NCI-H2081 (cell line): ENCODE measurements at places on chromosomes 16 and 17.

DNA sequence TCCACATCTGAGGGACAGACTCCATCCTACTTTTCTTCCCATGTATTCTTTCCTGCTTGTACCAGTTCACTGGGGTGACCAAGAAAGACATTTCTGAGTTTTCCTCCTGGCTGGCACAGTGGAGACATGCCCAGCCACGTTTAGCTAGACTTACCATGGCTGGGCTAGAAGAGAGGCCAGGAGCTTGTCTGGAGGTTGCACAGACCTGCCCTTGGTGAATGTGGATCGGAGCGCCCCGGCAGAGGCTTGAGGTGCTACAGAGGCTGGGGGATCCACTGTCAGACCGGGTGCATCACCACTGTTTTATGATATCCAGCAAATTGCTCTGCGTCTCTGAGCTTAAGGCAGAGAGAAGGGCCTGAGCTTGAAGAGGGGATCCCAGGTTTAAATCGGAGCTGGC, 3.5 kb downstream of the IL4R start:
- DNase-seq = no peak

DNA sequence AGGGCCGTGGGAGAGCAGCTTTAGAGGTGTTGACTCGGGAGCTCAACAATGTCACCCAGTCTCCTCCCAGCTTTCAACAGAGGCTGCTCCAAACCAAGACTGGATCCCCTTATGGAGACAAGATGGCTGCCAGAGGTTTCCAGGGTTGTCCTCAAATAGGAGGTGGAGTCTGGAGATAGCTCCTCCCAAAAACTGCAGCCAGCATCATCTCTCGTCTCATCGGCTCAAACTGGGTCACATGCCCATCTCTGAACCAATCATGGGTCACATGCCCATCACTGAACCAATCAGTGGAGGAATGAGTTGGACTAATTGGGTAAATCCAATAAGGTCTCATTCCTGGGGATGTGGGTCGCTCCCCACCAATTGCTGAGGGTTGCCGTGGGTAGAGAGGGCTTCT, 41.1 kb upstream of the C16orf82 start:
- DNase-seq = no peak

- DNase-seq = peak; percentile 70
Observed at GRCh38 chr17:52158450-52159042, at the start of gene CA10. TSS of gene CA10 (minus strand) at chr17:52158714.

GRCh38 chr16:31371619-31372484, 16.9 kb downstream of the ITGAX start:
- DNase-seq = no peak

DNA sequence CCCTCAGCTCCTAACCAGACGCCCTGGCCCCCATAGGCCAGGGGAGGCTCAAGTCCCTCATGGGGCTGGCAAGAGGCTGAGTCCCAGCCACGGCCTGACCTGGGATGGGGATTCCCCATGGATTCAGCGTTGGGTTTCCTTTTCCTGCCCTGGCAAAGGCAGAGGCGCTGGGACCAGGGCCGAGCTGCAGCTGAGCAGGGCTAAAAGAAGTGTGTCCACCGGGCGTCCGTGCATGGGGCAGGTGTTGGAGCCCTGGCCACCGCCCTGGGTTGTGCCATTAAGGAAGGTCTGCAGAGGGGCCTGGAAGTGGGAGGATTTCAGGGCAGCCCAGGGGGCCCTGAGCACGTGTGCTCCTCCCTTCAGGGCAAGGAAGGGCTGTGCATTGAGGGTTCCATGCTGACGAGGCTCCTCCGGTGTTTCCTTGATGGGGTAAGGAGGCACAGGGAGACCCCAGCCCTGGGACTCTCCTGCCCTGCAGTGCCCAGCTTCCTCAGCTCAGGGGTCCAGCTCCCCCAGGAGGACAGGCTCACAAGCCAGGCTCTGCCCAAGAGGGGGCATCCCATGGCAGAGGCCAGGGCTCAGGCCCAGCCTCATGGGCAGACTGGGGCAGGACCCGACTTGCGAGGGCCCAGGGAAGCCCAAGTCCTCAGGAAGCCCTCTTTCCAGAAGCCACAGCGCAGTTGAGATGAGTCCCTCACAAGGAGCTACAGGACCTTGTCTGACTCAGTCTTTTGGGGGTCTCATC, 10.1 kb downstream of the TBC1D26 start:
- no peak for DNase-seq

- peak; percentile 72 for DNase-seq
Observed at GRCh38 chr17:75877752-75878173, 618 bp downstream of the TRIM47 start.

- no peak for DNase-seq
Observed at GRCh38 chr16:85211271-85211801, 99.1 kb upstream of the CIBAR2 start.

DNA sequence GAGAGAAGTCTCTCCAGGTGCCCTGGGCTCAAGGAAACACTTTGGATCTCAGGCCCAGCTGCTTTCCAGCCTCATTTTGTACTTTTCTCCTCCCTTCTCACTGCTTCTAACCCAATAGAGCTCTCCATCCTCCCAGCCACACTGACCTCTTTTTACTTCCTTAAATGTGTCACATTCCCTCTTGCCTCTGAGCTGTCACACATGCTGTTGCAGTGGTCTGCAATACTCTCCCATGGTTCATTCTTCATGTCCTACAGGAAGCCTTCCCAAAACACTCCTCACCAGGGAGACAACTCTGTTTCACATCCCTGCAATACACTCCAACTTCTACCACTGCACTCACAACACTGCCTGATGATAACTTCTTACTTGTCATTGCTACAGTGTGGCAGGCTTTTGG, 242.1 kb upstream of the DYNLRB2 start:
- no peak for DNase-seq

GRCh38 chr17:32523017-32523680, 36.4 kb downstream of the CDK5R1 start:
- no peak for DNase-seq
